Skeletal muscle cell (primary cell): ENCODE measurements at places on chromosomes 12 and 14.

GRCh38 chr14:93126111-93126510 is 10.4 kb upstream of the ITPK1 start:
- DNase-seq, result no peak

GRCh38 chr14:77071938-77072388 is 26.1 kb upstream of the CIPC start:
- no peak for DNase-seq

DNA sequence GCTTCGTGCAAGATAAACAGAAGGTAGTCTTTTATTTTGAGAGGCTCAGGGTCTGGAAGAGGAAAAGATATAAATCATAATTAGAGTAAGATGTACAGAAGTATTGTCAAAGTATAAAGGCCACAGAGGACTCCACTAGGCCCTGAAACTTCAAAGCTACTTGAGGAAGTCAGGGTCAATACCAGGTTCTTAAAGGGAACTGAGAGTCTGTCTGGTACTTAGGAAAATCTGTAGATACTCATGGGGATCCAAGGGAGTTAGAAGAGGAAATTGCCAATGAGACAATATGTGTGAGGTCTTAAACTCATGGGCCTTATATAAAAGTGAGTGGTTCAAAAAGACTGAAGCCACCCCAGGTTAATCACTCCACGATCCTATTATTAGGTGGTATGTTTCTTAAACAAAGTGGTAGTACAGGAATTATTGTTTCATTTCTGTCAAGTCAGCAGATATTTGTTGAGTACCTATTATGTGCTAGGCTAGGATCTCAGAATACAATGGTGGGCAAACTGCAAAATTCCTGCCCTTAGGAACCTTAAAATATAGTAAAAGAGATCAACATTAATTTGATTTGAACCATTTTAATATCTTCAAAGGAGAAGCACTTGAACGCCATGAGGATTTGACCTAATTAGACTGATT is 314.6 kb downstream of the ADAMTS20 start:
- DNase-seq, result no peak

- peak; percentile 38 for DNase-seq
These were observed 123.4 kb downstream of the CCDC91 start for GRCh38 chr12:28313631-28314030.

DNA sequence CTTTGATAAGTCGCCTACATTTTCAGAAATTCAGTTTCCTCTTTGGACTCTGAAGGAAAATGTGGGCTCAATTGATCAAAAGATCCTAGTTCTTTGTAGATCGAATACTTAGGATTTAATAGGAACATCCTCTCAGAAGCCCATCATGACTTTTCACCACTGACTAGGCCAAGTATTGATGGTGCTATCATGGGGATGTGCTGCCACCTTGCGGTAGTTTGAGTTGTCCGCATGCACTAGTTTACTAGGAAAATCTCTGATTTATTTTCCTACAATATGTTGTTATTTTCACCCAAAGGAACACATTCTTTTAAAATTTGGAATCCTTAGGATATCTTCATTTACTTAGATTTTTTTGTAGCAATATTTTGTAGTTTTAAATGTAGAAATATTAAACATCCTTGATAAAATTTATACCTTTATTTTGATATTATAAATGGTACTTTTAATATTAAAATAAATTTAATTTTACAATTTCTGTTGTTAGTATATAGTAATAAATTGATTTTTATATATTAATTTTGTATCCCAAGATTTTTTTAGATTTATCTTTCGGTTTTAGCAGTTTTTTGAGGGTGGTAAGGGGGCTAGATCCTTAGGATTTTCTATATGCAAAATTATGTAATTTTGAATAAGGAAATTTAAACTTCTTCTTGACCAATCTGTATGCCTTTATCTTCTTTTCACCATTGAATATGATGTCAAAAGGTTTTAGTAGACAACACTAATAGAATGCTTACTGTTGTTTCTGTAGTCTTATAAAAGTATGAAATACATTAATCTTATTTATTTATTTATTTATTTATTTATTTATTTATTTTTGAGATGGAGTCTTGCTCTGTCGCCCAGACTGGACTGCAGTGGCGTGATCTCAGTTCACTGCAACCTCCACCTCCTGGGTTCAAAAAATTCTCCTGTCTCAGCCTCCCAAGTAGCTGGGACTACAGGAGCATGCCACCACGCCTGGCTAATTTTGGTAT is 52.9 kb upstream of the OR9K2 start:
- DNase-seq, result peak; percentile 10

- DNase-seq, result no peak
These were observed 1127.9 kb downstream of the VRK1 start for GRCh38 chr14:97924922-97925613.

DNA sequence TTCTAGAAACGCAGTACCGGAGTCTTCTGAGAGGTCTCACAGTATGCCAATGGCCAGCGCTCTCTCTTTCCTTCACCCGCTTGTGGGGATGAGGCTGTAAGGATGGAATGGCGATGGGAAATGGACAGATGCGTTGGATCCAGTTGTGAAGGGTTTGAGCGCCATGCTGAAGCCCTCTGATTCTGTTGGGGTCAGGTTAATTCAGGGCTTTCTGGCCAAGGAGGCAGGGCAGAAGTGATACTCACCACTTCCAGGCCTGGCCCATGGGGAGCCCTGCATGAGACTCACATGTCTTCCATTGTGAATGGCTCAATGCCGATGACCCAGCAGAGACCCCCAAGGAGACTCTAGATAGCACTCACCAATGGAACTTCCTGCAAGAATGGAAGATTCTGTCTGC is 114.3 kb downstream of the BCL11B start:
- DNase-seq, result no peak

DNA sequence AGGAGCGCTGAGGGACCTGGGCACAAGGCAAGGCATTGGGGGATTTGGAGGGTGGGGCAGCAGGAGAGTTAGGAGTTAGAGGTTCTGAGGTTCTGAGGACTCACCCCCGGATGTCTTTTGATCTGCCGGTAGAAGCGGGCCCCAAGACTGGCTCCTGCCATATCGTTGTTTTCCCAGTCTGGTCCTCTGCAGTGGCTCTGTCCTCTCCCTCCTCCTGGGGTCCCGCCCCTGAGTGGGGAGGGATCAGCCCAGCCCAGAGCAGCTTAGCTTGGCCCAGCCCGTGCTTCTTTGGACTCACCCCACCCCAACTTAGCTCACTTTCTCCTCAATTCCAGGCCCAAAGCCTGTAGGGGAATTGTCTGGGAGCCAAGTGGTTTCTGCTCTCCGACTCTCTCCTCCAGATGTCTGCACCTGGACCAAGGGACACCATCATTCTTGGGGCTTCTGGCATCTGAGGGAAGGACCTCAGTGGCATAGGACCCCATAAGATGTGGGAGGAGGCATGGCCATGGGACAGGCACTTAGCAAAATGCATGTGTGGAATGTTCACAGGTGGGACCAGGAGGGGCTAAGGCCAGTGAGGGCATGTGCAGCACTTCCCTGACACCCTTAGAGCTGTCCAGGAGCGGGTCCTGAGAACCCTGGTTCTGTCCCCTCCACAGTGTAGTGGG is 7.5 kb downstream of the SHMT2 start:
- DNase-seq, result no peak

DNA sequence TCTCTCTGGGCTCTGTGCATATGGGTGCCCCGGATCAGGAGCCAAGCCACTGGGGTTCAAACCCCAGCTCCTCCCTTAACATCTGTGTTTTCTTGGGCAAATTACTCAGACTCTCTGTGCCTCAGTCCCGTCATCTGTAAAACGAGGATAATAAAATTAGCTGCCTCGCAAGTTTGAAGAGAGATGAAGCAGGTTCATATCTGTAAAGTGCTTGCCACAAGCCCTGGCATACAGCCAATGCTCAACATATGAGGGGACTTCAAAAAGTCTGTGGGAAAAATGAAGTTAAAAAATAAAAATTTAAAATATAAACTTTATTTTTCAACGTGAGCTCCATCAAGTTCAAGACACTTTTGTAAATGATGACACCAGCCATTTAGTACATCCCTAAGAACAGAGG is 276.7 kb downstream of the FOXN3 start:
- DNase-seq, result no peak

- peak; percentile 92 for DNase-seq
These were observed 204.4 kb upstream of the NUDT4 start for GRCh38 chr12:93173178-93173957.

GRCh38 chr12:28415755-28416154 is 225.5 kb downstream of the CCDC91 start:
- peak; percentile 37 for DNase-seq

- peak; percentile 18 for DNase-seq
These were observed 21.5 kb upstream of the PTPRQ start for GRCh38 chr12:80422550-80422949.

DNA sequence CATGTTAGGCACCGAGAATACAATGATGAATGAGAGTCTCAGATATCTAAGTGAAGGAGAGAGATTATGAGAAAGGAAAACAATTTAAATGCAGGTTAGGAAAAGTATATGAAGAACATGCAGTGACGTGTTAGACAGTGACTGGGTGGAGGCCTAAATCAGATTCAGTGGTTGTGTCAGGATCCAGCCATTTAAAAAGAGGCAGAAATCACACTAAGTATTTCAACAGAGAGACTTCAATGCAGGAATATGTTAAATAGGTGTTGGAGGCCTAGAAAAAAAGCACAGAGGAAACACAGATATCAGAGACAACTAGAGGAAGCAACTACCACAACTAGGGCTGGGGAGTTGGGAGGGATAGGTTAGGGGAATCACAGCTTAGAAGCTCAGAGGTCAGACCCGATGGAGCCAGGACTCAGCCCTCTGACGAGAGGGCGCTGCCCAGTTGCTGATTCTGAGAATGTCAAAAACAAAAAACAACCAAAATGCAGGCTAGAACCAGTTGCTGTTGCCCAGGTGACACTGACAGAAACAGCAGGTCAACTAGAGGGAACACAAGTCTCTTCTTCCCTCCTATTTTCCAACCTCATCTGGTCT is 3.0 kb upstream of the GARIN2 start:
- no peak for DNase-seq

DNA sequence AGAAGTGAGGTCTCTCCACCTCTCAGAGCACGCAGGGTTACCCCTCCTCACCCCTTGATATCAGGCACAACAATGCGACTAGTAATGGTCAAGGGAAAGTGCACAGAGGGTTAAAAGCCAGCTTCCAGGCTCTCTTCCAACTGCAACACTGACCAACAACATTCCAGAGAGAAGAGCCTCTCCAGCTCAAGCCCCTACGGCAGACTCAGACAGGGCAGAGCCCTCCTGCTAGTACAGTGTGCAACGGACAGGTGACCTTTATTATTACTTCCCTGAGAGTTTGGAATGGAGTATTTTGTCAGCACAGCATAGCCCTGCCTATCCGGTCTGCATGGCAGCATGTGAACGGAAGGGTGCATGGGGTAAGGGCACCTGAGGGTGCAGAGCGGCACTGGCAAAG is 73.0 kb downstream of the PTPN21 start:
- DNase-seq, result no peak

GRCh38 chr12:116385486-116386217 is 108.2 kb upstream of the MED13L start:
- no peak for DNase-seq

DNA sequence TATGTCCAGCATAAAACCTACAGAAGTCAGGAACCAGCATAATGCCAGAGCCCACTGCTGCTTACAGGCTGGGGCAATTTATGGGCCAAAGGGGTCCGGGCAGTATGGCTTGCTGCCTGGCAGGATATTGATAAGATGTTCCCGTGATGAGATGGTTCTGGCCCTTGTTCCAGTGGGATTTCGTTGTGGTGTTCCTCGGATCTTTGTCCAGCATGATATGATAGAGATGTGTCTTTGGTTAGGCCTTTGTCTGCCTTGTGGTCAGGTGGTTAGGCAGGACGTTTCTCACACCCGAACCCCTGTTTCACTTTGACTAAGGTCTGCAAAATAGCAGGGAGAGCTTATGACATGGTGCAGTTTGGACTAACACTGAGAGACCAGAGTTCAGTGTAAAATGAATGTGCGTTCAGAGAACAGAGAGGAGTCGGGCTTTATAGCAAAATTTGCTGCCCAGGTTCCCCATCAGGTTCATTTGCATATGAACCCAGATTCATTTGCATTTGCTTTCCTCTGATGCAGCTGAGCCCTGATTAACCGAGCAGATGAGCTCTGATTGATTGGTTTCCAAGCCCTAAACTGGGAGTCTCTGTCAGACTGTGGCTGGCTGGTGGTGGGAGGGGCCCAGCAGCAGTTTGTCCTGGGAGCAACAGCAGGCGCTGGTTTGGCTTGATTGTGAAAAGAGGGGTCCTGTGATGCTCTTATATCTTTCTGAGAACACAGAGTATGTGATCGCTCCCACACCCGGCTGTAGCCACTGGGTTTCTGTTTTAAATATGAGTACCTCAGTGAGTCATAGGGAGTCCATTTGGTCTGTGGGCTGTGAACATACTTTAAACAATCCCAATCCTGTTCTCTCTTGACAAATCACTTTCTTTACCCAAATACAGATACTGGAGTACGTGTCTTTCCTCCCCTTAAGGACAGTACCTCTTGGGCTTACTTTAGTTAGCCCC is 156.3 kb upstream of the PZP start:
- peak; percentile 65 for DNase-seq

- DNase-seq, result no peak
These were observed 3.7 kb upstream of the USP15 start for GRCh38 chr12:62256408-62257096.

DNA sequence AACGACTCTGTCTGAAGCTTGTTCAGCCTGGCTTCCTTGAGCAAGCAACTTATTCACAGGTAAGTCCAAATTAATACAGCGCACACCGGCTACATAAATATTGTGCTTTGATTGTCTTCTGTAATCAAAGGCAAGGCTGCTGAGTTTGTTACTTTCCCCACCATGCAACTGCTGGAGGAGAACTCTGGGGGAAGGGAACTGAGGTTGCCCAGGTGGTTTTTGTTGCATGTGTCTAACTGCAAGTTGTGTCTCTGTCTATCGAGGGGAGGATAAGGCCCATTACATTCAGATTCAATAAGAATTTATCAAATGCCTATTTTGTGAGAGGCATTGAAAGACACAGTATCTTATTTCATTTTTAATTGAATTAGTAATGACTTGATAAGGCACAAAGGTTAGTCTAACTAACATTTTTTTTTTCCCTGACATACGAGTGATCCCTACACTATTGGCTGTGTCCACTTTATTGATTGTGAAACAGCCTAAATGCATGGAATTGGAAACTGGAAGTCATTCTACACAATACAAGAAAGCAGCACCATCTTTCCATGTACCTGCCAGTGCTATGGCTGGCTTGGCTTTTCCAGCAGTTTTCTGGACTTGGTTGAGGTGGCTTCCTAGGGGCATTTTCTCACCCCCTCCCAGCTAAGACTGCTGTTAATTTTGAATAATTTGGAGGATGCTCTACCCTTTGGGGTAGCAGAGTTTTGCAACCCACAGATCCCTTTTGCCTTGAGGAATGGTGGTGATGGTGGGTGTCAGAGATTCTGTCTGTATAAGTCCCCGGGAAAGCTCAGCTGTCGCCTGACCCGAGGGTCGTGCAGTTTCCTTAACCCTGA is 951 bp upstream of the CHST11 start:
- no peak for DNase-seq

DNA sequence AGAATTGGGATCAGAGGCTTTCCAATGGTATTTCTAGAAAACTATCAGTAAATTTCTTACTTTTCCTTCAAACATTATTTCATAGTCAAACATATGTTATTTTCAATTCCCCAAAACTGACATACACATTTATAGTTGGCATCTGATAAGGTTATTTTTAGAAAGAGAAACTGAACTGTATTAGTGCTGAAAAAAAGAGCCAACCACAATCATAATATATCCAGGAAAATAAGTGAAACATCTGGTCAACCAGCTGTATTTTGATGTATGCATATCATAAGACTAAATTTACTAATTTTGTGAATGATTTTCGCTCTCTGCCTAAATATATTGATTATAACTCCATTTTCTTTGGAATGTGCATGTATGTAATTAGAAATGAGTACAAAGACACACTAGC is 554.2 kb downstream of the FLRT2 start:
- no peak for DNase-seq
